ENCODE measurements at places on chromosomes 5 and 9.
A peak's percentile ranks its signal among the peaks of the same experiment; 100 is the strongest.

GRCh38 chr5:172342918-172343317 lies 59.4 kb upstream of the UBTD2 start:
- DNase-seq, result no peak

DNA sequence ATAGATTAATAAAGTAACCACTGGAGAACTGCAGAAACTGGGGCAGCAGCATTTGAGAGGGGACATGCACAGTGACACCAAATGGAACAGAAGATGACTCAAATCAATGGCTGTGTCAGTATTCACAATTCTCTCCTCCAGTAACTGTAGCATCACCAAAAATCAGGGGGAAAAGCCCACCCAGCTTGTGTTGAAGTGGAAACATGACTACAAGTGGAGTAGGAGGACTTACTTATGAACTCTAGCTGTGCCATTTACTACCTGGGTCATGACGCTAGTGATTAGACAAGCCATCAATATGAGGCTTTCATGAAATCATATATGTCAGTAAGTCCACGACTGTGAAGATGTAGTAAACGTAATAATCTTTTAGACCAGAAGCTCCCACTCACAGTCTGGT lies 199.8 kb upstream of the PTGER4 start:
- DNase-seq, result no peak

- DNase-seq, result no peak
Measured at GRCh38 chr5:9833871-9834270, 203.7 kb upstream of the TAS2R1 start.

DNA sequence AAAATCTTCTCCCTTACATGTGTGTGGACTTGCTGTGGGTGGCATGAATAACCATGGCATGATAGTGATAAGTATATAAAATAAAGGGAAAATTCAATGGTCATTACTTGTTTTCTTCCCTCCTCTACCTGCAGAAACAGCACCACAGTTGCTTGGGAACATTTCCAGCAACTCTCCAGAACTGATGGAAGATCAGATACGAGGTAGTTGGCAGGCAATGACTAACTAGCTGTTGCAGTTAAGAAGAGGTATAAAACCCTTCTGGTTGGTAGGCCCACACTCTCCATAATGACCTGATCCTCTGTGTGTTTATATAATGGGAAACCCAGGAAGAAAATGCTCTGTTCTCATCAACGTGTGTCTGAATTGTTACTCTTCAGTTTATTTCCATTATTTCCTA lies 185.9 kb downstream of the SYK start:
- DNase-seq, result no peak

DNA sequence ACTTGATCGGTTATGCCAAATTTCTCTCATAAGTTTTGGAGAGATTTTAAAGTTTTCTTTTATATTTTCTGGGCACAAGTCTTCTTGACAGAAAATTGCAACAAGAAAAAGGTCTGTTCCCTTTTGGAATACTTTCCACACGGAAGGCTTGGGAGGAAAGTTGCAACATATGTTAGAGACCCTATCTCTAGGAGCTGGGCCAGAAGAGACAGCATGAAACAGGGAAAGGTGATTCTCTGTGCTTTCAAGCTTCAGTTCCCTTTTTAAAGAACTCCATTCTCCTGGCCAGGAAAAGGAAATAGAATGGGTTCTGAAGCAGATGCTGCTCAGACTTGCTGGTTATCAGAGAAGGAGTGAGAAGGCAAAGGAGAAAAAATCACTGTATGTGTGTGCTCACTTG lies 368.3 kb downstream of the SPATA31D1 start:
- DNase-seq, result no peak

- no peak for DNase-seq
Measured at GRCh38 chr5:180436275-180436674, 57.9 kb upstream of the CNOT6 start.

GRCh38 chr9:122096620-122097415 lies 3.7 kb upstream of the TTLL11 start:
- no peak for DNase-seq

GRCh38 chr5:87004101-87004500 lies 263.6 kb upstream of the RASA1 start:
- DNase-seq, result no peak

GRCh38 chr5:81080809-81081460 lies 120.8 kb downstream of the RASGRF2 start:
- no peak for DNase-seq

- no peak for DNase-seq
Measured at GRCh38 chr5:88503041-88503345, 234.3 kb upstream of the TMEM161B start.

DNA sequence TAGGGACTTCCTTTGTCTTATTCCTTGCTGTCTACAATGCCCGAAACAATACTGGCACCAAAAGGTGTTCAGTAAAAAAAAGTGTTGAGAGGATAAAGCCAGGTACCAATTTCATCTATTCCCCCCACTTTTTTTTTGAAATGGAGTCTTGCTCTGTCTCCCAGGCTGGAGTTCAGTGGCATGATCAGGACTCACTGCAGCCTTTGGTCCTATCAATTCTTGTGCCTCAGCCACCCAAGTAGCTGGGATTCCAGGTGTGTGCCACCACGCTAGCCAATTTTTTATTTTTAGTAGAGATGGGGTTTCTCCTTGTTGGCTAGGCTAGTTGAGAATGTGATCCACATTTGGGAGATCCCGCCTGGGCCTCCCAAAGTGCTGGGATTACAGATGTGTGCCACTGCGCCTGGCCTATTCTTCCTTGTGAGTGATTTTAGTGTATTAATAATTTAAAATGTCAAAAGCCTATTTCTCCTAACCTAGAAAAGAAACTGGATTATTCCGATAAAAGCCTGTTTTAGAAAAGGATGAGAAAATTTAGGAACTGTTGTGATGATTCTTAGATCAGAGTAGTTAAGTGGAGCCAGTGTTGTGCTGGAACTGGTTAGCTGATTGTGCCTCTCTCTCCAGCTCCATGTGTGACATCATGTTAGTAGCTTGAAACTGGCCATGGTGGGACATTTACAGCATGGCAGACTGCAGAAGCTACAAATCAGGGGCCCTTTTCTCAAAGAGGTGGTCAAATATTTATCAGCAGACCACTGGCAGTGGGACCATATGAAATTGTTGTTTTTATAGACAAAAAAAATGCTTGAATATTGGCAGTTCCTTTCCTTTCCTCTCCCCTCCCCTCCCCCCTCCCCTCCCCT lies 14.3 kb downstream of the CDC42SE2 start:
- no peak for DNase-seq

DNA sequence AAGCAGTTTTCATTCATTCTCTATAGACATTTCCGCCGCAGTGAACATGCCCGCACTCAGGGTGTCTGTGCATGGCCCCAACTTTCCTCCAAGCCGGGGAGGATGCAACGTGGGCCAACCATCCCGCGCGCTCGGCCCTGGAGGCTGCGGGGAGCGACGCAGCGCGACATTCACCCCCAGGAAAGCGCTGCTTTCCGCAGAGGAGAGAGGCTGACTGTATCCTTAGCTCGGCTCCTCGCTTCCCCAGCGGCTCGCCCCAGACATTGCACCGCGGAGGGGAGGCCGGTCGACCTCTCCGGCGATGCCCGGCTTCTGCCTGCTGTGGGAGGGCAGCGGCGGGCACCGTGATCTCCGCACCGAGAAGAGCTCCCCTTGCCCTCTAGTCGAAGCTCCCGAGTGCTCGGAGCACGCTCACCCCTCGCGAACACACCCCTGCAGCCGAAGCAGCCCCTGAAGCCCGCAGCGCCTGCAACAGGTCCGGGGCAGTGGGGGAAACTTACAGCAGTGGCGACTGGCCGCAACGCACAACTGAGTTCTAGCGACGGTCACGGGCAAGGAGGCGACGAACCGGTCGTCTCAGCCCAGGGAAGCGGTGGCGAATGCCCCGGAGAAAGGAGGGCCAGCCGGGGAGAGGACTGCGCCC lies 600 bp downstream of the ENC1 start:
- DNase-seq, result no peak

DNA sequence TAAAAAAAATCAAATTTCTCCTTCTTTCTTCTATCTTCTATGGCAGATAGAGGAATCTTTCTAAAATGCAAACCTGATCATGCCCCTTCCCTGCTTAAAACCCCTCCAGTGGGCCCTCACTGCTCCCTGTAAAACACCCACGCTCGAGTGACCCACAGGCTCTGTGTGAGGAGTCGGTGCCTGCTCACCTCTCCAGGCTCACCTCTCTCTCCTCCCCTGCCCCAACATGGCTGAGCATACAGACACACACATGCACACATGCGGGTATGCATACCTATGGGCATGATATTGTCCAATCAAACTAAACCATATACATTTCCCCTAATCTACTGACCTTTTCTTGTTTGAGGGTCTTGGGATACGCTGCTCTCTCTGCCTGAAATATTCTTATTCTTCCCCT lies 40.8 kb upstream of the COL15A1 start:
- DNase-seq, result no peak

GRCh38 chr5:115952588-115952987 lies 9.7 kb upstream of the LVRN start:
- DNase-seq, result no peak

DNA sequence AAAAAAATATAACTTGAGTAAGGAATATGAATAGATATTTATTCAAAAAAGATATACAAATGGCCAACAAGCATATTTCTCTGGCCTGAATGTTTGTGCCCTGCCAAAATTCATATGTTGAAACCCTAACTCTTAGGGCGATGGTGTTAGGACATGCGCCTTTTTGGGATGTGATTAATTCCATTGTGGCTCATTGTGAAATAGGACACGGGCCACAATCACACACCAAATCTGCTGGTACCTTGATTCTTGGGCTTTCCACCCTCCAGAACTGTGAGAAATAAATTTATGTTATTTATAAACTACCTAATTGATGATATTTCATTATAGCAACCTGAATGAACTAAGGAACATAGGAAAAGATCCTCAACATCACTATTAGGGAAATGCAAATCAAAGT lies 5.7 kb upstream of the IFNA21 start:
- no peak for DNase-seq

DNA sequence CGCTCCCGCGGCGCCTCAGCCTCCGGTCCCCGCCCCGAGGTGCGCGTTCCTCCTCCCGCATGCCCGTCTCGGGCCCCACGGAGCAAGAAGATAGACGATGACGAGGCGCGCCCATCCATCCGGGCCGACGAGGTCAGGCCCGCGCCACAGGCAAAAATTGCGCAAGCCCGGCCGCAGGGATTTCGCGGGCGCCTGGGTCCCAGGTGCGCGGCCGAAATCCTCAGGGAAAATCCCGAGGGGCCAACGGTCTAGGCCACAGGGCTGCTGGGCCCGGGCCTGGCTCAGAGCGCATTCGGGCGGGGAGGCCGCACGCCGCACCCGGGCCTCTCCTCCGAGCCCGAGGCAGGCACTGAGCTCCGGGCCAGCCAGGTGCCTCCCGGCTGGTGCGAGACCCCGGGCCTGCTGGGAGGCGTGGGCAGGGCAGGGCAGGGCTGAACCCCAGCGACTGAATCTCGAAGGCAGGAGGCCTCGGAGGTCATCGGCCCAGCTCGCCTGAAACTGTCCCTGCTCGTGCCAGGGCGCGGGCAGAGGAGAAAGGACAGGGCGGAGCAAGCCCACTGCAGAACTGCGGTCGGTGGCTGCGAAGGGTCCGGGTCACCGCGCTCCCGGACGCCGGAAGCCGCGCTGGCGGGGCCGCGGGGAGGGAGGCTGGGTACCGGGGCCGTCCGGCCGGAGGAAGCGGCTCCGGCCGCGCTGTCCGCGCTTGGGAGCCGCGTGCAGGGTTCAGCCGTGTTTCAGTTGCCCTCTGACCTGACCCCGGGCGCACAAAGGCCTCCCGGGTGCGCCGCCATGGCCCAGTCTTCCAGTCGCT lies 66.8 kb downstream of the FOXD1 start:
- no peak for DNase-seq

DNA sequence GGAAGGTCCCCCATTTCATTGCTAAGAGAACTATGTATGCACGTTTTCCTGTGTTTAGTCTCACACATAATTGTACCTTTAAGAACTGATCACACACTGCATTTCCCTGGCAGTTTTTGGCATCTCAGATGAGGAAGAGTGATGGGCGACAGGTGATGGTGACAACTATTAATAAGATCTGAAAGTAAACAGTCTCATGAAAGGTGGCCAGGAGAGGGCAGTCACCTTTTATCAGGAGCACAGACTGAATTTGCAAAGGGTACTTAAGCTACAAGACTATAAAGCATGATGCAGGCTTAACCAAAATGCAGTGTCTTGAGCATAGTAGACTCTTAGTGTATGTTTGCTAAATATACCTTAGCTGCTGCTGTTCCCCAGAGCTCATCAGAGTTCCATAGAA lies 91.5 kb downstream of the GHR start:
- DNase-seq, result no peak

- DNase-seq, result no peak
Measured at GRCh38 chr5:9104571-9105339, 441.1 kb downstream of the SEMA5A start.

DNA sequence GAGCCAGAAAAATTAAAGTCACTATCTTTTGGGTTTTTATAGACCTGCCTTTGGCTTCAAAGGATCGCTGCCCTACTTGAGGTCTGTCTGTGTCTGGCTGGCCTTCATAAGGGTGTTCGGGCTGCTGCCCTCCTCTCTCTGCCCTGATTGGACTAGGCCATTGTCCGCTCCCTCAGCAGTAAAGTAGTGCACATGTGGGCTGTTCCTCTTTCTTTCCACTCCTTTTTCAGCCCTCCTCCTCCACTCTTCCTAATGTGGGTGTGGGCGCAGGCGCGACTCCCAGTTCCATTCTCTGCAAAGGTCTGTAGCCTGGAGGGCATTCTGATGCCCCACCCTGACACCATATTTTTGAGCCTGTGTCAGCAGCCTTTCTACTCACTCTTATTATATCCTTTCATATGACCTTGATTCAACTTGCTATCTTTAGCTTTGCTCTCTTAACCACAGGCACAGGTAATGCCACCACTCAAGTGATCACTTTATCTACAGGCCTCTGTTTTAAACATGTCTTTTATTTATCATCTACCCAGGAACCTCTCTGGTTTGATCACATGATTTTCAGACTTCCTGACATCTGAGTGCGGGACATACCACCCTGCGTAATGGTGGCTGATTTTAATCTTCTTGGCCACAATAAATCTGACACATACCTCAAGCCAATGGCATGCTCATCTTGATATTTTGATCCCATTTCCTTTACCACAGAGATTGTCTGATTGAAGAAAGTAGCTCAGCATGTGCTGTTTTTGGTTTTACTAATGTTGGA lies 144.5 kb downstream of the AOPEP start:
- no peak for DNase-seq

GRCh38 chr9:104617418-104617817 lies 586 bp downstream of the OR13C9 start:
- no peak for DNase-seq

- DNase-seq, result no peak
Measured at GRCh38 chr5:88659529-88660263, 223.3 kb downstream of the MEF2C start.

DNA sequence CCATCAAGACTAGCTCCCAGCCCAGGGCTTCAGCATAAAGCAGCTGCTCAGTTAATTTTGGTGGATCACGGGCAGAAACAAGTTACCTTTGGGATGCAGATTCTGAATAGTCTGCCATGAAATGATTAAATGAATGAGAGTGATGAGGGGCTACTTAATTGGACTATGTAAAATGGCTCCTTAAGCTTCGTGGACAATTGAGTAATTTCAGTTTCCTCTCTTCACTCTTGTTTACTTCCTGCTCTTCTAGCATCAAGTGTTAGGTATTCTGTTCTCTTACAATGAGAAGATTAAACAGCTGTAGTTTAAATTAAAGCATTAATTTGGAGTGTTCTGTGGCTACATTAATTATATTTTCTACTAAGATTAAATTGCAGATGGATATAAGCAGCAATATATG lies 28.1 kb downstream of the PIK3R1 start:
- DNase-seq, result peak; percentile 59

All from NCI-H1436 (cell line).